Skin of body (tissue), 3 donors: ENCODE measurements at places on chromosomes 1 and 21. TPM values are rescaled to one million over a fixed set of nuclear protein-coding genes. Genes with fewer than 3 reads are reported as not detected.
A peak's percentile ranks its signal among the peaks of the same experiment; 100 is the strongest.

GRCh38 chr1:29290414-29290985, 54.2 kb downstream of the PTPRU start:
- no peak for DNase-seq

DNA sequence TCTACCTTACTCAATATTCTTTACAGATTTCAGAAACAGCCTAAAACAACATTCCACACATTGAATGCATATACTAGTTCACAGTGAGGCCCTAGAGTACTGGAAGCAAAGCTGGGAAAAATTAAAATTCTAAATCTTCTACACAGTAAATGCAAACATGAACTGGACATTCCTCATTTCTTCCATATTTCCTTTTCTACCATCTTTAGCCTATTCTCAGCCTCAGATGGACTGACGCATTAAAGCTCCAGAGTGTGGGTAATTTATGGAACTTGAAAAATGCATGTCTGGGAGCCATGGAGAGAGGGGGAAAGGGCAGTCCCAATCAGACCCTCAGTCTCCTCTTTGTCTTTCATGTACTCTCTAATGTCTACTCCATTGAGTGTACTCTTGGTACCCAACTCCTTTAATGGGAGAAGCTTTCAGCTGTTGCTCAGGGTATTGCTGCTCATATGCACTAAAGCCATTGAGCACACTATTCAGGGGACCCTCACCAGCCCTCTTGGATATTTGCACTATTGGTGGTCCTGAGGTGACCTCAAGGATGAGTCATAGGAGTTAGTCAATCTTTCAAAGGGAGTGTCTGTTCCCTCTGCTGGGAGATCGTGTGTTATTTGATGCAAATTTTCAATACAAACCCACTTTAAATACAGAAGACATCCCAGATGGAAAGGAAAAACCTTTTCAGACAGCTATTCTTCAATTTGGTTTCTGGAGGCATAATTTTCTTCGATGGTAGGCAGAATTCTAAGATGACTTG, 83.3 kb upstream of the KCNJ15 start:
- no peak for DNase-seq

- no peak for DNase-seq
These were observed 243.0 kb upstream of the GJB5 start for GRCh38 chr1:34511802-34512201.

Gene VAV3
- 39.3 TPM for total RNA-seq

- DNase-seq: peak; percentile 64
These were observed 2.6 kb upstream of the DVL1 start for GRCh38 chr1:1351511-1352427.

DNA sequence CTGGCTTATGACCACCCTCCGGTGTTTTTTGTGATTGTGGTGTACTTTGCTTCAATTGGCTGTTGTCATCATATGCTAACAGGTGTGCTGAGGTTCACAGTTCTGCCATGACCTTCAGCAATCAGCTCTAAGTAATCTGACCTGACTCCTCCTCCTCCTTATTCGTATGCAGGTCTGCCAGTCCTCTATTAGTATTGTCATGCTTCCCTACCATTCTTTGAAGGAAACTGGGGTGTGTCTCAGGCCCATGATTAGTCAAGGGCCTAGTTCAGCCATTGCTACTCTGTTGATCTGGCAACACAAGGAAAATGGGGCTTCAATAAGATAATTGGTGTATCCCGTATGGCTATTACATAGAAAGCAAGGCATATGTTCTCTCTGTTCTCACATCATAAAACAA, 332.3 kb upstream of the DPYD start:
- no peak for DNase-seq

Gene PRR9
- total RNA-seq: 187 TPM

DNA sequence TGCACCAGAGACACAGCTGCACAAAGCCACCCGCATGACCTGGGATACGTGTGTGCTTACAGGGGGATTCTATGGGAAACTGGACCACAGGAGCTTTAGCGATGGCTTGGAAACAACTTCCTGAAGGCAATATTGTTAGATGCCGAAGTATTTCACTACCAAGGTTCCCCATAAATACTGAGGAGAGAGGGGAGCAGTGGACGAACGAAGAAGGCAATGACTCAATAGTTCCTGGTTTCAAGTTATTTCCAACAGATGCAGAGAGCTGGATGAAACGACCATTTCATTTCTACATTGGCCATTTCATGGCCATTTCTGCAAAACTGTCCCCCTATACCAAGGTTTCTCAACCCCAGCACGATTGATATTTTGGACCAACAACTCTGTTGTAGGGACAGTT, 61.3 kb downstream of the CD34 start:
- DNase-seq: no peak

- DNase-seq: no peak
These were observed 40.5 kb upstream of the HMCN1 start for GRCh38 chr1:185693654-185694053.

Gene AVPR1B
- total RNA-seq: not detected

GRCh38 chr1:234541286-234541975, 62.5 kb upstream of the TARBP1 start:
- DNase-seq: no peak

DNA sequence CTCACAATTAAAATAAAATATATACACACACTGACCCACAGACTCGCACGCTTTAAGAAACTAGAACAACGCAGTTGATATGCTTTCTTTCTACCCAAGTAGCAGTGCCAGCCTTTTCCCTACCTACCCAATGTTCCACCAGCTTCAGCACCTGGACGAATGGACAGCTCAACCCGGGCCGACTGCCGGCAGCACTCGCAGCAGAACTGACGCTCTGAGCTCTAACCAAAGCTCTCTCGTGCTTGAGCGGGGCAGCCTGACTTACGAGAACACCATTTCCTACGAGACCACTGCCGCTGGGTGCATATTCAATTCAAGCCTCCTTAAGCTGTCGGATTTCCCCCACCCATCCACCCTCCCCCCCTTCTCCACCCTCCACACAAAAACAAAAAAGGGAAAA, 127.4 kb upstream of the DPYD start:
- DNase-seq: peak; percentile 56

Gene PGLYRP4
- 4.3 TPM for total RNA-seq

GRCh38 chr1:115156826-115157468, 67.6 kb upstream of the TSPAN2 start:
- no peak for DNase-seq

GRCh38 chr21:31110430-31110829, 72.2 kb upstream of the KRTAP19-8 start:
- DNase-seq: no peak

GRCh38 chr1:218634212-218634611, 289.1 kb downstream of the TGFB2 start:
- no peak for DNase-seq

DNA sequence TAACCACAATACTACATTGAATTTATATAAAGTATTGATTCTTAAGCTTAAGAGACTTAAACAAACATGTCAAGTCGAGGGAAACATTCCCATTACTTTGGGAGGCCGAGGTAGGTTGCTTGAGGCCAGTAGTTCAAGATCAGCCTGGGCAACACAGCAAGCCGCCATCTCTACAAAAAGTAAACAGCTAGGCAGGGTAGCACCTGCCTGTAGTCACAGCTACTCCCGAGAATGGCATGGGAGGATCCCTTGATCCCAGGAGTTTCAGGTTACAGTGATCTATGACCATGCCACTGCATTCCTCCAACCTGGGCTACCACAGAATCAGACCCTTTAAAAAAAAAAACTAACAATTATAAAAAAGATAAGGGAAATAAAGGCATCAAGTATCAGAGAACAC, 50.4 kb downstream of the EIF4G3 start:
- no peak for DNase-seq

Gene OPTC
- total RNA-seq: not detected

GRCh38 chr1:94095744-94096469, 25.0 kb downstream of the ABCA4 start:
- no peak for DNase-seq

DNA sequence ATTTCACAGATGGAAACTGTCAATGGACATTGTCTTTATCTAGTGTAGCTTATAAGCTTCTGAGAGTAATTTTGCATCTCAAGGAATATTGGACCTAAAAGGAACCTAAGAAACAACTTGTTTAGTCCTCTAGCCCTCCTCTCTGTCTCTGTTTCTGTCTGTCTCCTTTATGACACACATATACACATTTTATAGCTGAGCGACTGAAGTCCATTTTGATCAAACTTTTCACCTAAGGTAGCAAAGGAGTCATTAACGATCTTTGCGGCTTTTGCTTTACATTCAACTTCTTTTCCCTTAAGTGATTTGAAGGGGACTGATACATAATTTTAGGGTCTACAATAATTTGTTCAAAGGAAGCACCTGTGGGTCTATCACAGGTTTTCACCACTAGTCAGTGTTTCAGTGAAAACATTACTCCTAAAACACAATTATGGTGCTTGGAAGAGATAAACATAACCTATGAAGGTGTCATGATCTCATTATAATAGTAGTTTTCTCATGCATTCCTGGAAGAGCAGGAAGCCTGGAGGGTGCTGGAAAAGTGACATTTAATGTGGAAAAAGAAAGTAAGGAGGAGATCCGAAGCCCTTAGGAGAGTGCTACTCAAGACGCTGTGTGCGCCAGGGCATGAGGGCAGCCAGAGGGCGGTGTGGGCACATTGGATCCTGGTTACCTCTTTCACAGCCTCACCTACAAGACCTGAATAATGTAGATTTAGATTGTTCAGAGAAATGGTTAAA, 248.6 kb downstream of the DNM3 start:
- no peak for DNase-seq
